ENCODE measurements at places on chromosomes 4 and X.

- no peak for DNase-seq
These were observed 24.0 kb downstream of the TECRL start for GRCh38 chr4:64385220-64385619.

GRCh38 chrX:39425124-39425806, 624.0 kb downstream of the MID1IP1 start:
- DNase-seq = no peak

DNA sequence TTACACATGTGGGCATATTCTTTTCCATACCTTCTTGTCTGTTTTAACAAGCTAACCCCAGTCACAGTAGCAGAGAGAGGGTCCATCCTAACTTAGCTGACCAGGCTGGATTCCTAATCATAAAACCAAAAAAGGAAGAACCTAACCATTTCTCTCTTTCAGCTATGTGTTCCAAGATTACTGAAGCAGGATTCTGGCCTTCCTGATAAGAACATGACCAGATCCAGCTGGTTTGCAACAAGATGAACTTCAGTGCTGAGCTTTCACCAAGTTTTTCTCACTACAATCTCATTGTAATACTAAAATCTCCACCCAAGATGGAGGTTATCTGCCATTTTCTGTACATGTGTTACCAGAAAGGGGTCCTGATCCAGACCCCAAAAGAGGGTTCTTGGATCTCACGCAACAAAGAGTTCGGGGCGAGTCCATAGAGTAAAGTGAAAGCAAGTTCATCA, 20.4 kb upstream of the UBA6 start:
- DNase-seq = no peak

DNA sequence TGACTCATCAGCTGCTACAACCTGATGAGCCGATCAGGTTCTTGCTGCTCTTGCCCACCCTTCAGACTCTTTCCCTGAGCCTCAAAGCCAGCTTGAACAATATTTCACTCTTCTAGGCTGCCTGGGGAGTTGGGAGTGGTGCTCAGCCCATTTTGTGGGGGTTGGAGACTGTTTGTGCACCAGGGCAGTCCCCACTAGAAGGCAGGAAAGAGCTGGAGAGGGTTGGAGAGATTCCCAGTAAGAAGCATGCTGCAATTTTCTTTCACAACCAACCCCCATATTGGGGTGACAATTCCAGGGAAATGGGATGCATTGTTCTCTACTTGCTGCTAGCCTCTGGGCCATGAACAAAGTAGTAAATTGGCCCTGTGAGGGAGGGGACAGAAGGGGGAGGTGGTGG, 44.1 kb downstream of the SLC16A2 start:
- DNase-seq = no peak

DNA sequence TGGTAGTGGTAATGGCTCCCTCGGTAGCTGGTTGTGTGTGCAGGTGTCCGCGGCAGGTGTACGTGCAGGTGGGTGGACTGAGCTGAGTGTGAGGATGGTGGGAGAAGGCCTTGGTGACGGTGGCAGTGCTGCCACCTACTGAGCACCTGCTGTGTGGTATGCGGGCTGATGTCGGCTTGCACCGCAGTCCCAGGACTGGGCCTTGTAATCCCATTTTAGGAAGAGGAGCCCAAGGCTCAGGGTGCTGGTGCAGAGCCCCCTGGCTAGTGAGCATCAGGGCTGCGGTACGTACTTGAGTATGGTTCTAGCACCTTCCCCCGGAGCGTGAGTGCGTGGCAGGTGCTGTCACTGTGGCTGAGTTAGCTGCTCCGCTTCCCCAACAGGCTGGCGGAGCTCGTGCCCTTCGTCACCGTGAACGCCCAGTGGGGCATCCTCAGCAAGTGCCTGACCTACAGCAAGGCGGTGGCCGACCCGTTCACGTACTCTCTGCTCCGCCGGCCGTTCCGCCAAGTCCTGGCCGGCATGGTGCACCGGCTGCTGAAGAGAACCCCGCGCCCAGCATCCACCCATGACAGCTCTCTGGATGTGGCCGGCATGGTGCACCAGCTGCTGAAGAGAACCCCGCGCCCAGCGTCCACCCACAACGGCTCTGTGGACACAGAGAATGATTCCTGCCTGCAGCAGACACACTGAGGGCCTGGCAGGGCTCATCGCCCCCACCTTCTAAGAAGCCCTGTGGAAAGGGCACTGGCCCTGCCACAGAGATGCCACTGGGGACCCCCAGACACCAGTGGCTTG, 5.7 kb upstream of the CPZ start:
- no peak for DNase-seq
